ENCODE measurements at places on chromosomes 16 and 17.
A peak's percentile ranks its signal among the peaks of the same experiment; 100 is the strongest.

DNA sequence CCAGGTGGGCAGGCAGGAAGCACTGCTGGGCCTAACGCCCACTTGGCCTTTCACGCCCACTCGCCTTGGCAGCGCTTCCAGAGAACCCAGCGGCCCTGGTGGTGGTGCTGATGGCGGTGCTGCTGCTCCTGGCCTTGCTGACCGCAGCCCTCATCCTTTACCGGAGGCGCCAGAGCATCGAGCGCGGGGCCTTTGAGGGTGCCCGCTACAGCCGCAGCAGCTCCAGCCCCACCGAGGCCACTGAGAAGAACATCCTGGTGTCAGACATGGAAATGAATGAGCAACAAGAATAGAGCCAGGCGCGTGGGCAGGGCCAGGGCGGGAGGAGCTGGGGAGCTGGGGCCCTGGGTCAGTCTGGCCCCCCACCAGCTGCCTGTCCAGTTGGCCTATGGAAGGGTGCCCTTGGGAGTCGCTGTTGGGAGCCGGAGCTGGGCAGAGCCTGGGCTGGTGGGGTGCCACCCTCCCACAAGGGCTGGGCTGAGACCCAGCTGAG lies 64.7 kb downstream of the MRC2 start:
- DNase-seq = no peak

DNA sequence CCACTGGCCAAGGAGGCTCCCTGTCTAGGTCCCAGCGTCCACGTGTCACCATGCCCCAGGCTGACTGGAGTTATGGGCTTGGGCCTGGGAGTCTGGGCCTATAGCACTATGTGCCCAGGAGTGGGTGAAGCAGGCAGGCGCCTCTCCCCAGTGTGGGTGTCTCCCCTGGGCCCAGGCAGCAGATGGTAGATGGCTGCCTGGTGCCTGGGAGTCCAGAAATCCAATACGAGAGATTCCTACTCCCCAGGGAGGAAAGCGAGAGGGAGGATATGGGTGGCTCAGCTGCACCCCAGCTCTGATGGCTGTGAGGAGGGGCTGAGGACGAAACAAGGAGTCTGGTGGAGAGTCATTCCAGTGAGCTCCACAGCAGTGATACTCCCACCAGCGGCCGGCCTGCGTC lies 5.0 kb downstream of the KCNH6 start:
- DNase-seq = no peak

- DNase-seq = no peak
Measured at GRCh38 chr16:28237754-28238357, 26.1 kb upstream of the XPO6 start.

GRCh38 chr16:56600398-56600999 lies 7.9 kb upstream of the MT2A start:
- no peak for DNase-seq

DNA sequence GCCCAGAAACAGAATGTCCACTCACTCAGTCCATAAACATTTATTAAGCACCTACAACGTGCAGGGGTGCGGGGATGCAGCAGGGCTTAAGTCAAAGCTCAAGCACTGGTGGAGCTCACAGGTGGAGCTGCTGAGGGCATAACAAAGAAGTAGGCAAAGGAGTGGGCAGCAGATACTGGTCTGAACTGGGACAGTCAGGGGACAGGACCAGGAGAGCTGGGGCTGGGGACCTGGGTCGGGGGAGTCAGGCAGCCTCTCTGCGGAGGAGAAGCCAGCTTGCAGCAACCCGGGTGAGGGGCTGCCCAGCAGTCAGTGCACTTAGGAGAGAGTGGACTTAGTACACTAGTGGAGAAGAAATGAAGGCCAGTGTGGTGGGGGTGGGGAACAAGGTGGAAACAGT lies 10.0 kb upstream of the TNFRSF13B start:
- no peak for DNase-seq

- DNase-seq = peak; percentile 13
Measured at GRCh38 chr16:49748322-49748721, 107.6 kb downstream of the ZNF423 start.

DNA sequence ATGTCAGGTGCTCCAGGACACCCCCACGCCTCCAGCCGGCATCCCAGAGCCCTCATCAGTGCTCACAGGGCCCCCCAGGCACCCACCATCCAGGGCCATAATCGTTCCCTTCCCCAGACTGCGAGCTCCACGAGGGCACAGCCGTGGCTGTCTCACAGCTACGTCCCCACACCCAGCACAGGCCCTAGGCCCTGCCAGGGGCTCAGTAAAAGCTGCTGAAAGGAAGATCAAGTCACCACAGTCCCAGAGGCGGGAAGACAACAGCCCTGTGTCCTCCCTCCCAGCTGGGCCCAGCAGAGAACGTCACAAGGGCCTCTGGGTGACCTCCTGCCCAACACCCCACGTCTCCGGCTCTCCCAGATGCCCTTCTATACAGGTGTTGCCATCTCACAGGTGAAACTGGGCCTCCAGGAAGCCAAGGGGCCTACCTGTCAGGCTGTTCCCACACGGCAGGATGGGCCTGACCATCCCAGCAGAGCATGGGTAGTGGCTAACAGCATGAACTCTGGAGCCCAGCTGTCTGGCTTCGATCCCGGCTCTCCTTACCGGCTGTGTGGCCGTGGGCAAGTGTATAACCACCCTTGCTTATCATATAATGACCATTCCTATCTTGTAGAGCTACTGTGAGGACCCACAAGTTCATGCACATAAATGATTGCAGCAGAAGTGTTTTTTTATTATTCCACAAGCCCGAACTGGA lies 17.9 kb downstream of the ARL2BP start:
- DNase-seq = no peak
